ENCODE measurements at places on chromosomes 5 and 9.

GRCh38 chr5:137836997-137837396 lies 30.7 kb upstream of the MYOT start:
- DNase-seq, result no peak

- no peak for DNase-seq
These were observed 71.8 kb upstream of the TAF11L2 start for GRCh38 chr5:17426104-17426749.

- DNase-seq, result no peak
These were observed 98.0 kb downstream of the HSD17B3 start for GRCh38 chr9:96203867-96204501.

DNA sequence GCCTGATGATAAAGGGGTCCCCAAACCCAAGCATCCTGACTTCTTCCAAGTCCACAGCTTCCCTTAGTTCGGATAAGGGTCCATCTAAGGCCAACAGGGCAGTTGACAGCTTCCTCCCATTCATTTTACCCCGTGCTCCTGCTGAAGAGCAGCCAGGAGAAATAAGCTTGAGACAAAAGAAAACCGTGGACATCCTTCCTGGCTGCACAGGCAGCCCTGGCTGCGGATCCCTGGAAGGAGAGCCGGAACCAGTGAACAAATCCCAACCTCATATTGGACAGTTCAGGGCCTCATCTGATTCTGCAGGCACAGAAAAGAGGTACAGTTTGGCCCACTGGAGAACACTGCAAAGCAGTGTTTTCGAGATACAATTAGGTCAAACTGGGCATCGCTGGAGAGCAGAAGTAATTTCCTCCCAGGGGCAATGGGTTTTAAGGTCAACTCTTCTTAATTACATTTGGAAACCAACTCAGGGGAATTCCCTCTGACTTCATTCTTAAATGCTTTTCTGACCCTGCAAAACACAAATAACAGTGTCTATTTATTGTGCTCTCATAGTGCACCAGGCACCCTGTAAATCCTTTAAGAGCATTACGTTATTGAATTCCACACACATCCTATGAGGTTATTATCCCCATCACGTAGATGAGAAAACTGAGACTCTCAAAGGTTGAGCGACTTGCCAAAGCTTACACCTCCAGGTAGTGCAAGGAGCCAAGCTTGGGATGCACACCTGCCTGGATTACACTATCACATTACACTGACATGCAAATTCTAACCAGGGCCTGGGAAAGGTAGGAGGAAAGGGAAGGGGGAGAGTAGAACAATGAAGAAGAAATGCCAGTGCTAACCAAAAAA lies 21.2 kb downstream of the ADAM19 start:
- no peak for DNase-seq

GRCh38 chr5:98504505-98504904 lies 269.0 kb upstream of the RGMB start:
- no peak for DNase-seq

DNA sequence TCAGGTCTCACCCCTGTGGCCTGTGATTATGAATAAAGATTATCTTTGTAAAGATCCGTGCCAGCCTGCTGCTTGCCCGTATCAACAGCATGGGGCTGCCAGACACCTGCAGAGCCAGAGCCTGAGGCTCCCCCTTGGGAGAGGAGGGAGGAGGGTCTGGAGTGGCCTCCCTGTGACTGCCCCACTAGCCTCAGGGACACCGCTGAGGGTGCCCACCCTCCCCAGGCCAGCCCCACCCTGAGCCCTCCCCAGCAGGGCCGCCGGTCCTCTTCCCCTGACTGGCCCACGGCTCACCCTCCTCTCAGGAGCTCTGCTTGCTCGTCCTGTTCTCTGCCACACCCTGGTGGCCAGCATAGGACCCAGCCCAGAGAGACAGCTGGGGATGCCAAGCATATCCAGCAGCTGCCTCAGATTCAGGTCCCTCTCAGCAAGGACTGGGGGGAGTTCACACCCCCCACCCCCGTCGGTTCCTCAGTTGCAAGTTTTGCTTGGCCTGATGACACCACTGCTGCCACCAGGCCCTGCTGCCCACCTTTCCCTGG lies 1.9 kb downstream of the SSNA1 start:
- DNase-seq, result no peak

DNA sequence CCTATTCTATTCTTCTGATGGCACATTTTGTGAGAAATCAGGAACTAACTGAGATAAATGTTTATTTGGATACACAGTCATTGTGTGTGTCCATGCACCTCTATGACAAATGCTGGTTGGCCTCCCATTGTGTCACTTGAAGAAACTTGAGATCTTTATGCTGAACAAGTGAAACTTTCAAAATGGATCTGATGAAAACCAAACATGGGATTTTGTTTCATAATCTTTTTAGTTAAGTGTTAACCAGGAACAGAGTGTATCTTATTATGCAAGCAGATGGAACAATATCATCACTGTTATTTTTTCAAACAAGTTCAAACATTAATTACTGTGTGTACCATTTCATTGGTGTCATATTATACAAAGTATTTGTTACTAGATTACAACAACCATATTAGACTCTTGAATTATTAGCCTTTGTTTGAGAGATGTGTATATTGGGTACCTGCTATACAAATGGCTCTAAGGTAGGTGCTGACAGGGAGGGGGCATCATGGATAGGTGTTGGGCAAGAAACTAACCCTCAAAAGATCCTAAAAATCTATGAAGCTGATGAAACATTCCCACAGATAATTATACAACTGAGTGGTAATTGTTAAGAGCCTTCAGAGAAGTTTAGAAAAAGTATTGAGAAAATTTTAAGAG lies 159.8 kb downstream of the PALM2AKAP2 start:
- DNase-seq, result no peak

- DNase-seq, result no peak
These were observed 69.8 kb downstream of the GADD45G start for GRCh38 chr9:89674667-89675057.

GRCh38 chr5:39218482-39219402 lies 621 bp downstream of the FYB1 start:
- DNase-seq, result no peak

DNA sequence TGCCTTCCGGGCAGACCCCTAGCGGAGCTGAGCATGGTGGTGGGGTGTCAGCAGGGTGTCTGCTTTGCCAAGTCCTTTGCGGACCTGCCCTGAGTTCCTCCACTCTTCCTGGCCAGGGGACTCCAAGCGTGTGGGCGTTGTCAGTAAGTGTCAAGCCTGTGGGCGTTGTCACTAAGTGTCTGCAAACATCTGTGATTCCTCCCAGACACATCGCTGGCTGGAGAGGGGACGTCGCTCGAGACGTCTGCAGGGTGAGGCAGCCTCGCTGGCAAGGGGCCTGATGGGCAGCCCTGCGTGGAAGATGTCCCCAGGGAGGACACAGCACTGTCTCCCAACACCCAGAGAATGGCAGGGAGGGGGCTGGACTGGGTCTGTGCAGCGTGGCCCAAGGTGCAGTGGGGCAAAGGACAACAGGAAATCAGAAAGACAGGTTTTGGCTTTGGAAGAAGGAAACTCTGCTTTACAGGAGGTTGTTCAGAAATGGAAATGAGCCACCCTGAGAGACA lies 28.8 kb downstream of the ADAMTSL2 start:
- no peak for DNase-seq

DNA sequence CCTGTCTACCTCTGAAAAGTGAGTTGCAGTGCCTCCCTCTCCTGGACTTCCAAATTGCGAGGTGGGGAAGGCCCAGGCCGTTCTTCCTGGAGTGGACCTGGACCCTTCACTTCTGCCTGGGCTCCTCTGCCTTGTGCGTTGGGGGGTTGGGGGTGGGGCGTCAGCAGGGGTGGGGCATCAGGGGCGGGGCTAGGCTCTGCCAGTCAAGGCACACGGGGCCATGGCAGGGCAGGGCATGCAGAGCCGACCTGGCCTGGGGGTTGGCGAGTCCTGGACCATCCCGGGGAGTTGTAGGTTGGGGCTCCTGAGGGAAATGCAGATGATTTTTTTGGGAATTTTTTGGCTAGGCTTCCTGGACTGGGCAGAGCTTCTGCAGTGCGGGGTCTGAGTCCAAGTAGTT lies 87.1 kb downstream of the EHMT1 start:
- no peak for DNase-seq

- DNase-seq, result no peak
These were observed 9.0 kb downstream of the NRARP start for GRCh38 chr9:137293094-137293481.

- DNase-seq, result no peak
These were observed 93.5 kb upstream of the CACNA1B start for GRCh38 chr9:137784046-137784445.

GRCh38 chr5:171595401-171595800 lies 176.0 kb downstream of the FGF18 start:
- DNase-seq, result no peak

DNA sequence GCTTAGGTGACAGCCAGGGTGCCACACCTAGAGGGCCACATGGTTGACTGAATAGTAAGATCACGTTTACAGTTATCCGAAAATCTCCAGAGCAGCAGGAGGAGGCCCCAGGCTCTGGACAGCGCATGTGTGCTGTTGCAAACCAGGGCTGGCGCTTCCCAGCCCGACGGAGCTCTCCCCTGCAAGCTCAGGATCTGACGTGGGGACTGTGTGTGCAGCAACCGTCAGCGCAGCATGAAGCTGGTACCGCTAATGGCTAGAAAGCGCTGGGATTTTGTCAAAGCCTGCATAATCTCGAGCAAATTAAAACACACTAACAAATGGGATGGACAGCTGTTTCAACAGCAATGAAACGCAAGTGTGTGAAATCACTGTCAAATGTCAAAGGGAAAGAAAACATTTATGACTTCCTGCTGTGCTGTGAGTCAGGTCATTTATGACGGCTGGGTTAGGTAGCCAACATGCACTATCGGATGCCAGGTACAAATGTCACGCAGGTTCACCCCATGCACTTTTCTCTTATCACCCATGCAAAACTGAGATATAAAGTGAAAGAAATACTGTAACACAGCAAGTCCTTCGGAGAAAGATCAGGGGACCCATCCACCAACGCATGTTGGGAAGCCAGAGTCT lies 7.5 kb downstream of the SURF4 start:
- no peak for DNase-seq

DNA sequence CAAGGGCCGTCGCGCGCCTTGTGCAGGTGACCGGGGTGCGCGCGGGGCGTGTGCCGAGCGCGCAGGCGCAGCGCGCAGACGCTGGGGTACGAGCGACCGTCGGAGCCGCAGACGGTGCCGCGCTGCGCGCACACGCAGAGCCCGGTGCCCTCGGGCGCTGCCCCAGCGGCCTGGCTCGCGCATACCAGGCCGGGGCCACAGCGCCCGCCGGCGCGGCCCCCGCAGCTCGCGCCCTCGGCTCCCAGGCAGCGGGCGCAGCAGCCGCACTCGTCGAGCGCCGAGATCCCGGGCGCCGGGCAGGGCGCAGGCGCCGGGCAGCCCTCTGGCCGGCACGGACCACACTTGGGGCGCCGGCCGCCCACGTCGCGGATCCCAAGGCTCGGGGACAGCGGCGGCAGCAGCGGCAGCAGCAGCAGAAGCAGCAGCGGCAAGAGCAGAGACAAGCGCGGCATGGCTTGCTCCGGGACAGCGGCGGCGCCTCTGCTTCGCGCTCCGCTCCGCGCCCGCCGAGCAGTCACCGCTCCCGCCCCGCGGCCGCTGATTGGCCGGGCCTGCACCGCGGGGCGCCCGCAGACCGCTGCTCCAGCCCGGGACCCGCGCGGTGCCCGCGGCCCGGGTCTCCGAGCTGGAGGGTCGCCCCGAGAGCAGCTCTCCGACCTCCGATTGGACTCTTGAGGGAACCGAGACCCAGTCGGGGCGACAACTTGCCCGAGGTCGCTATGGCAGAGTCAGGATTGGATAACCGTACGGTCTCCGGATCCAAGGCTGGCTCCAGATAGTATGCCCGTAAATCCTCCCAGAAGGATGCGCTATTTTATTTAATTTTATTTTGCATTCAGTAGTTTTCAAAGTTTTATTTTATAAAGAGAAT lies at the start of gene IGFBPL1:
IGFBPL1 (minus strand) TSS at position 482 of the 871 bp plus-strand sequence; CDS start at position 452, 30 bp downstream.
- no peak for DNase-seq

- DNase-seq, result no peak
These were observed 13.8 kb downstream of the CD74 start for GRCh38 chr5:150398722-150399523.

DNA sequence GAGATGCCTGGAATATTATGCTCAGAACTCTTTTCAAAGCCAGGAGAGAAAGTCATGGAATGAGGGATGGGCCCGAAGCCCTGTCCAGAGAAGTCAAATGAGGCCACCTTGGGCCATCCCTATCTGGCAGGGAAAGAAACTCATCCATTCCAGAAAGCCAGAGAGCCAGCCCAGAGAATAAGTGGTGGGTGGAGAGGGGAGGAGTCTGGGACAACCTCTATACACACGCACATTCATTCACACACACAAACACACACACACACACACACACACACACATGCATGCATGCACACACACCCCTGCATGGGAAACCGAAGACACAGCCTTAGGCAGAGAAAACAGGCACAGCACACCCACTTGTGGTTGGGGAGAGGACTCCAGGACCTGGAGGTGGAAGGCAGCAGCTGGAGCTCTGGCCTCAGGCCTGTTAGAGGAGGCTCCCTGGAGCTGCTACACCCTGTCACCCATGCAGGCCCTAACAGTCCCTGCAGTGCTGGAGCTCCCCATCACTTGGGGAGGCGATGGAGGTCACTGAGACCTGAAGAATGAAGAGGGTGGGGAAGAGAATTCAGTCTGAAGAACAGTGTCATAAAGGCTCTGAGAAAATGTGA lies 38.0 kb downstream of the TGFBI start:
- no peak for DNase-seq

DNA sequence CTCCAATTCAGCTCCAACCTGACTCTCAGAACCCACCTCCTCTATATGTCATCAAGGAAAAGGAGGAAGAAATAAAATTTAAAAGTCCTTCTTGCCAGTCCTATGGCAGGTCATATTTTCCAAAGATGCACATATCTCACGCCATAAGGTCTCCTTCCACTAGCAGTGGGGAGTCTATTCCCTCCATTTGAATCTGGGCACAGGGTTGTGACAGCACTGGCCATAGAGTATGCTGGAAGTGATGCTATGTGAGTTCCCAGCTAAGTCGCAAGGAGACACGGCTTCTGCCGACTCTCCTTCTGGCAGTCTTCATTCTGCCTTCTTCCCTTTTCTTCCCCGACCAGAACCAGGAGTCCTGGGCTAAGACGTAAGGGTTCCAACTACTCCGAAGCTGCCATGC lies 883.9 kb upstream of the DMAC1 start:
- DNase-seq, result no peak

- DNase-seq, result no peak
These were observed 28.3 kb downstream of the LRRC70 start for GRCh38 chr5:62606878-62607277.

- no peak for DNase-seq
These were observed 1084.2 kb upstream of the COX7C start for GRCh38 chr5:85533341-85534047.

- DNase-seq, result no peak
These were observed 82.9 kb downstream of the RXRA start for GRCh38 chr9:134408939-134409737.

DNA sequence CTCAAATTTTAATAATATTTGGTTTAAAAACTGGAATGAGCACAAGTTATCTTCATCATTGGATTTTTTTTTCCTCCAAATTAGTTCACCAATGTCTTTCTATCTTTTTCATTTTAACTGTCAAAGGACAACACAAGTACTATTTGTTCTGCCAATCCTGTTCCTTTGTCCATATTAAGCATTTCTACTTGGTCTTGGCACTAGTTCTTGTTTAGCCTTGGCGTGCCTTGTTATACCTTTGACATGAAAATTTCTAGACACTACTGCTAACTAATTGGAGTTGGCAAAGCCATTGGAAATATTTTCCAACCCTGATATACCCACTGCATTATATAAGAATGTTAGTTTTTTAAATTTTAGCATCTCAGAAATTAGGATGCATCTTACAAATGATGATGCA lies 3.8 kb downstream of the SPINK6 start:
- no peak for DNase-seq

GRCh38 chr5:73447530-73448462 lies 781 bp downstream of the FOXD1 start:
- DNase-seq, result no peak

GRCh38 chr5:123732257-123732656 lies 220.3 kb downstream of the CSNK1G3 start:
- no peak for DNase-seq

Measured in T-helper 9 cell (primary cell).